Neural crest cell (in vitro differentiated cells): ENCODE measurements at places on chromosomes 11 and 22. TPM values are rescaled to one million over a fixed set of nuclear protein-coding genes. Genes with fewer than 3 reads are reported as not detected.

- H3K4me3 ChIP-seq, result no peak overlapping the region
- H3K4me1 ChIP-seq, result no peaks in the 10 kb centered on the region
- no peaks in the 10 kb centered on the region for H3K27me3 ChIP-seq
- H3K27ac ChIP-seq, result peak overlapping the region; percentile 86
- H3K36me3 ChIP-seq, result no peaks in the 10 kb centered on the region
- DNase-seq, result no peak
Measured at GRCh38 chr22:43840851-43841250, 21.5 kb downstream of the SULT4A1 start.

DNA sequence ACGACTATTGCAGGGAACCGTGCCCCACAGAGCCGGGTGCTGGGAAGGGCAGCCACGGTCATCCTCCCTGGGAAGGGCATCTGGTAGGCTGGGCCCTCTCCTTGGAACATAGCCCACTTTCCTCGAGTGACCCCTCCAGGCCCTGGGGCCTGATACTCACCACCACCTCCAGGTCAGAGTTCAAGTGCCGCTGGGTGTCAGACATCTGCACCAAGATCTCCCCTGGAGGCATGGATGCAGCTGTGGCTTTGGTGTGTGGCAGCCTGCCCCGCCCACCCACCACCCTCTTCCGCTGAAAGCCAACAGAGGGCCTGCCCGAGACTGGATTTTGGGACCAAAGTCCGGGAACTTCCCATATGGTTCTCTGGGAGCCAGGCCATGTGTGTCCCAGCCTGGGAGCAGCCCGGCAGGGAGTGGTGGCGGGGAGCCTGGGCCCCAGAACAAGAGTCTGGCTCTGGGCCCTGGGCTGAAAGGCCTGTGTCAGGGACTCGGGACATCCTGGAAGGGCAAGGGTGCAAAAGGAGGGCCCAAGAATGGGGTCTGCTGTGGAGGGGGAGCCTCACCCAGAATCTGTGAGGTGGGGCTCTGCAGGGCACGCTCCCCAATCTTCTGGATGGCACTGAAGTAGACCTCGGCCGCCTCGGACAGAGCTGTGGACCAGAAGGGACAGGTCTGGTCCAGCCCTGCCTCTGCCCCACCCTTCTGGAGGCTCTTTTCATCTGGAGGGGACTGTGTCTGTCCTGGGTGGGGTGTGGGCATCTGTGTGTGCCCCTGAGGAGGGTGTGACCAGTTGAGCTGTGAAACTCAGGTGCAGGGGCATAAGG is 2.6 kb downstream of the BAIAP2L2 start:
- no peak overlapping the region for H3K27ac ChIP-seq
- no peak for DNase-seq
- no peaks in the 10 kb centered on the region for H3K36me3 ChIP-seq
- peaks cover 11% of the 10 kb centered on the region for H3K4me1 ChIP-seq
- peaks cover 4% of the 10 kb centered on the region for H3K27me3 ChIP-seq
- peak overlapping the region; percentile 49 for H3K4me3 ChIP-seq

DNA sequence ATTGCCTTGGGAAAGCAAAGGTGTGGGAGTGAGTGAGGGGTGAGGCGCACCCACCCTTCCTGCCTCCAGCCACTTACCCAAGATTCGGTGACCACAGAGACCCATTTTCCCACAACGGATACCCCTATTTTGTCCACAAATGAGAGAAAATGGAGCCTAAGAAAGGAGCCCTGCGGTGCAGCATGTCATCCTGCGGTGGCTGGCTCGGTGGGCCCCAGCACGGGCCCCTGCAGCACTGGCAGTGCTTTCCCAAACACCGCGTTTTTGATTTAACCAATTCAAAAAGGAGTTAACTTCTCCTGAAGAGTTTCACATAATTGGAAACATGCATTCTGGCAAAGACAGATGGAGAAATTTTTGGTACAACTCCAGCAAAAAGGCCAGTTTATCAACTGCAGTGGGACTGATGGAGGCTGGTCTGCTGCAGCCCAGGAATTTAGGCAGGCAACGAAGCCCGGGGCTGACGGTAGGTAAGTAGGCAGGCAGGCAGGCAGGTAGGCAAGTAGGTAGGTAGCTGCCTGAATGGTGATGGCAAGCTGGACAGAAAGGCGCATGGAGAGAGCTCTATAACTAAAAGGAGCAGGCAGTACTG is 84.2 kb downstream of the FDX1 start:
- no peaks in the 10 kb centered on the region for H3K4me1 ChIP-seq
- H3K4me3 ChIP-seq, result no peak overlapping the region
- H3K27me3 ChIP-seq, result no peaks in the 10 kb centered on the region

- no peaks in the 10 kb centered on the region for H3K36me3 ChIP-seq
- peaks cover 14% of the 10 kb centered on the region for H3K27me3 ChIP-seq
- no peak for DNase-seq
- peak overlapping the region; percentile 72 for H3K4me3 ChIP-seq
Measured at GRCh38 chr11:534396-535209, 773 bp downstream of the HRAS start.

DNA sequence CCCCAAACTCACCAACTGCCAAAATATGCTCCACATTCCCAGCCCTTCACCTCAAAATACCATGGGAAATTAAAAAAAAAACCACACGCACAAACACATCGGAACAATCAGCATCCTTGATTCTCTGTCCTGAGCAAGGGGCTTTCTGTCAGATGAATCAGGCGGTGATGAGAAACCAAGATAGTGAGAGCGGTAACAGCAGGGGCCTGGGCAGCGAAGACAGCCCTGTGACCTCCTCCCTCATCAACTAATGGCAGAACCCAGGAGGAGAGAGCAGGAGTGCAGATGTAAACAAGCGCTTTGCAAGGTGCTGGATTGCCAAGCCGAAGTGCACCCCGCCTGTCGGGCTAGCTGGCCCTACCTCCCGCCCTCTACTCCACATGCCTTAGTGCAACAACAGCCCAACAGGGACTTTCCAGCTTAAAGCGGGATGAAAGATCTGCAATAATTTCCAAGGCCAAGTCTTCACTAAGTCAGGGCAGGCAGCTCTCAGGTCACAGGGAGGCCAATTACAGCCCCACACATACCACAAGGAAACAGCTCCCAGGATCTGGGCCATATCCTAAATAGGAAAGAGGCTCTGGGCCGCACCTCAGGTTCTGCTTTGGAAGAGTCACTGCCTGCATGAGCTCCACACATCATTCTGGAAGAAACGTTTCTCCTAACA is 72.2 kb upstream of the BID start:
- peak overlapping the region; percentile 73 for H3K27ac ChIP-seq
- DNase-seq, result no peak
- H3K27me3 ChIP-seq, result no peaks in the 10 kb centered on the region
- H3K36me3 ChIP-seq, result peaks cover 3% of the 10 kb centered on the region
- H3K4me3 ChIP-seq, result no peak overlapping the region

DNA sequence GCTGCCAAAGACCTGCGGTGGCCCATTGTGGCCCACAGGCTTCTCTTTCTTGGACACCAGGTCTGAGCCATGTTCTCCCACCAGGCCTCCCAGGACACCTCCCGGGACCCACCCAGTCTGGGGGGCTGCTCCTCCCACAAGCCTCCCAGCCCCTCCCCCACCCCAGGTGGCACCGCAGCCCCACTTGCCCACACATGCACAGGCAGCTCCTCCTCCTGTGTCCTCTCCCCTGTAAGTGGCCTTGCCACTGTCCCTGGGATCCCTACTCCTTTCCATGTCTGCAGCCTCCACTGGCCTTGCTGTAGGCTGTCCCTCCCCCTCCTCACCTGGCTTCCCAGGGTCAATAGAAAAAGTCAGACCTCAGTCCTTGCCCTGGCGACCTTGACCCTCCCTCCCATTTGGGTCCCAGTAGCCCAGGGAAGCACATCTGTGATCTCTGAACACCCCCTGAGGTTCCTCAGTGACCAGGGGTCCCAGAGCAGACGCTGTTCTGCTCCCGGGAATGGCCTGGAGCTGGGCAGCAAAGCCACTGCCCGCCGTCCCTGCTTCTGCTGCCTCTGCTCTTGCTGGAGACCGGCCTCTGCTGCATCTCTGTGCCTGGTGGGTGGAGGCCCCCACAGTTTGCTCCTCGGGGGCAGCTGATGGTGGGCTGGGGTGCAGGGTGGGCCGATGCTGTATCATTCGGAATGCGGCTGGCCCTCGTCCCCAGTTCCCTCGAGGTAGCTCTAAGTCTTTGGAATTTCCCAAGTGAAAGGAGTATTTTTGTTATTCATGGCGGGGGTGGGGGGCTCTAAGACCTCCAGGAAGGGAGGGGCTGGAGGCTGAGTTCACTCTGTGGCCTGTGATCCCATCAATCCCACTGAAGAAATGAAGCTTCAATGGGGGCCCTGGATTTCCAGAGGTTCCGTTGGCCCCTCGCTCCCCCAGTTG is 43.6 kb downstream of the ARHGAP8 start:
- peak overlapping the region; percentile 80 for H3K27ac ChIP-seq
- H3K4me1 ChIP-seq, result no peaks in the 10 kb centered on the region
- H3K4me3 ChIP-seq, result no peak overlapping the region
- no peaks in the 10 kb centered on the region for H3K36me3 ChIP-seq
- DNase-seq, result no peak
- peaks cover 2% of the 10 kb centered on the region for H3K27me3 ChIP-seq

- H3K27ac ChIP-seq, result no peak overlapping the region
- H3K4me1 ChIP-seq, result peaks cover 21% of the 10 kb centered on the region
- H3K4me3 ChIP-seq, result no peak overlapping the region
- no peak for DNase-seq
- peaks cover 18% of the 10 kb centered on the region for H3K36me3 ChIP-seq
Measured at GRCh38 chr22:33271390-33272161, 213.4 kb upstream of the SYN3 start.

DNA sequence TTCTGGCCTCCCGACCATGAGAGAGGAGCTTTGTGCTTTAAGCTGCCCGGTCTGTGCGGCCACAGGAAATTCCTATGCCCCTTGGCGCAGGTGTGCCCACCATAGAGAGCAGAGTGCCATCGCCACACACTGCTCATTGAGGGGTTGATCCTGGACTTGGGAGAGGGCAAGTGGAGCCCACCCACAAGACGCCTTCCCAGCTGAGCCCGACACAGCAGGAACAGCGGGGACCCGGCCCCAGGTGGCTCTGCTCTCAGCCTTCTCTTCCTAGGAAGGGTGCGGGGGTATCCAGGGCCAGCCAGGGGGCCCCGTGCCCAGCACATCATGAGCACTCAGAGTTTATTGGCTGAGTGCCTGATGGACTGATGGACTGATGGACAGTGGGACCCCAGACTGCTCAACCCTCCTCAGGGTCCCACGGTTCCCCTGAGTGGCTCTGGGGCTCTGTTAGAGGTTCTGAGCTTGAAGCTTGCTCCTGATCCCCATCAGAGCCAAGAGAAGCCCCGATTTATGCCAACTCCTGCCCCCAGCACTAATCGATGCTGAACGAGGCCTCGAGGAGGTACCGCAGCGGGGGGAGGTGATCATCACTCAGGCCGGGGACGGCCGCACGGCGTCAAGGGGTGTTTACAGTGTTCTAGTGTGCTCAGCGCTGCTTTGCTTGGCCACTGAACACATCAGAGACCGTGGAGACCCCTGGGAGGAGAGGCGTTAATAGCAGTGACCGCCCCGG is 13.5 kb upstream of the MRGPRD start:
- peak overlapping the region; percentile 62 for H3K27ac ChIP-seq
- H3K27me3 ChIP-seq, result peaks cover 18% of the 10 kb centered on the region
- no peaks in the 10 kb centered on the region for H3K4me1 ChIP-seq

GRCh38 chr11:11789735-11790369 is 51.9 kb upstream of the USP47 start:
- no peak overlapping the region for H3K27ac ChIP-seq
- DNase-seq, result peak; percentile 20
- H3K27me3 ChIP-seq, result no peaks in the 10 kb centered on the region
- H3K4me3 ChIP-seq, result no peak overlapping the region
- H3K4me1 ChIP-seq, result peaks cover 5% of the 10 kb centered on the region

- no peaks in the 10 kb centered on the region for H3K27me3 ChIP-seq
- H3K4me3 ChIP-seq, result no peak overlapping the region
- H3K4me1 ChIP-seq, result peaks cover 9% of the 10 kb centered on the region
- no peak for DNase-seq
- H3K36me3 ChIP-seq, result peaks cover 3% of the 10 kb centered on the region
Measured at GRCh38 chr11:72398058-72398758, 36.1 kb downstream of the CLPB start.

DNA sequence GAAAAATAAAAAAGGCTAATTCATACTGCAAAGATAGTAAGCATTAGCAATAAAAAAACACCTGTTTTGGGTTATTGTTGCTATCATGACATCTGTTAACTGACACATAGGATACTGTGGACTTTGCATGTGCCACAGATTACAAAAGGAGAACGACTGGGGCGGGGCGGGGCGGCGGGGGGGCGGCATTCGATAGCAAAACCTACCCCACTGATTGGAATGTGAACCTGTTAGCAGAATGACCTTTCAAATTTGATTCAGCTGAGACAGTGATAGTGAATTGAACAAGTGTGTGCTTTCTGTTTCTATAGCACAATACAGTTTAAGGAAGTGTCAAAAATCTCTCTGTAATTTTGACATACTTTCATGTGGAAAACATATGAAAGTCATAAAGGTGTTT is 14.9 kb downstream of the MMP20 start:
- H3K4me1 ChIP-seq, result peaks cover 11% of the 10 kb centered on the region
- no peaks in the 10 kb centered on the region for H3K27me3 ChIP-seq

DNA sequence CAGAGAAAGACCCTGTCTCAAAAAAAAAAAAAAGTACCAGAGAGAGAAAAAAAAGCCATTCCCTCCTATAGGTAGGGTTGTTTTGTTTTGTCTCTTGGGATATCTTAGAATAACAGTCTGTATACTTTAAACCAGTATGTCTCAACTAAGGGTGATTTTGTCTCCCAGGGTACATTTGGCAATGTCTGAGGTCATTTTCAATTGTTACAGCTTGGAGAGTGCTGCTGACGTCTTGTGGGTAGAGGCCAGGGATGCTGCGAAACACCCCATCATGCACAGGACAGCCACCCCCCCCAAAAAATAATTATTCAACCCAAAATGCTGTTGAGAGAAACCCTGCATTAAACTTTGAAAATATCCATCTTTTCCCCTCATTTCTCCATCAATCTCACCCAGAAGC is 56.1 kb upstream of the CRTAM start:
- H3K27ac ChIP-seq, result no peak overlapping the region
- DNase-seq, result no peak
- H3K36me3 ChIP-seq, result no peaks in the 10 kb centered on the region

GRCh38 chr11:119085437-119085847 is 761 bp downstream of the HMBS start:
- H3K27me3 ChIP-seq, result no peaks in the 10 kb centered on the region
- peaks cover 2% of the 10 kb centered on the region for H3K36me3 ChIP-seq
- peak overlapping the region; percentile 100 for H3K4me3 ChIP-seq
- peaks cover 45% of the 10 kb centered on the region for H3K4me1 ChIP-seq
- DNase-seq, result no peak

Gene TRIM64
- not detected in 2 replicates for total RNA-seq

Gene MRGPRX3
- total RNA-seq, result 0.14 TPM in 1 of 2 replicates, not detected in the other

Gene SLC22A8
- not detected in 2 replicates for total RNA-seq

Gene SLC22A6
- total RNA-seq, result not detected in 2 replicates
